Body of pancreas (tissue), 4 donors: ENCODE measurements at places on chromosomes 3 and 15. TPM values are rescaled to one million over a fixed set of nuclear protein-coding genes. Genes with fewer than 3 reads are reported as not detected.

Gene HTD2
- total RNA-seq, result 0.99 TPM

DNA sequence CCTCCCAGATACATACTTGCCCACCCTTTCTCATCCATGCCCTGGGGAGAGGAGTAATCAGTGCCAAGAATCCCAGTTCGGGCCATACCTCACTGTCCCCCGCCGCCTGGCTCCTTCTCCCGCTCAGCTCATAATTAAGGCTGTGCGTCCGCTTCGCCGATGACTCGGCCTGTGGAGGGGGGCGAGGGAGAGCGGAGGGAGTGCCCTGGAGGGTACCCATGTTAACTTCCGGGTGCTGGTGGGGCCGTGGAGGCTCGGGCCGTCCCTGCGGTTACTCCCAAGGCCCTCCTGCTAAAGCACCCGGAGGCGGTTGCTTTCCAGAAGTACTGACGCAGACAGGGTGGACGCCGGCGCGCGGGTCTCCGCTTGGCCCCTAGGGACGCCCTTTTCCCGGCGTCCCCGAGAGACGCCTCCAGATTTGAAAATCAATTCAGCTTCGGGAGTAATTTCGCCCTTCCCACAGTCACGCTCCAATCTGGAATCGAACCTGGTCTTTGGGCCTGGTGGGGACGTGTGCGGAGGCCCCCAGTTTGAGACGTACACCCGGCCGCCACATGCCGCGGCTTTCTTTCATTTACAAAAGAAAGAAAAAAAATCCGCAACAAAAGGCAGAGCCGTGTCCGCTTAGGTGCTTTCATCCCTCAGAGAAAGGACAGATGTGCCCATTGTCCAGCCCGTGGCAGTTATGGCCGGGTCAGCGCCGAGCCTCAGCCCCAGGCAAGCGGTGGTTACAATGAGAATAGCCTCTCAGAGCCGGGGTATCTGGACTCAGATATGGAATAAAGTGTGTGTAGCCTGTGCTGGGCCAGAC lies 1.0 kb upstream of the ONECUT1 start:
- H3K36me3 ChIP-seq, result no peaks in the 10 kb centered on the region
- H3K4me3 ChIP-seq, result no peak overlapping the region
- DNase-seq, result peak; percentile 61
- H3K4me1 ChIP-seq, result peaks cover 17% of the 10 kb centered on the region
- H3K27me3 ChIP-seq, result no peaks in the 10 kb centered on the region

Gene CHRNA7
- total RNA-seq, result 4.4 TPM

Gene MYH15
- total RNA-seq, result not detected

Gene DCBLD2
- total RNA-seq, result 22.4 TPM

GRCh38 chr3:66639809-66640356 lies 139.1 kb upstream of the LRIG1 start:
- H3K4me3 ChIP-seq, result no peak overlapping the region
- H3K27ac ChIP-seq, result no peak overlapping the region
- H3K36me3 ChIP-seq, result no peaks in the 10 kb centered on the region
- DNase-seq, result no peak
- no peaks in the 10 kb centered on the region for H3K4me1 ChIP-seq

- H3K27ac ChIP-seq, result no peak overlapping the region
- no peaks in the 10 kb centered on the region for H3K27me3 ChIP-seq
- no peak for DNase-seq
Observed at GRCh38 chr15:95409211-95409610, 921.3 kb upstream of the NR2F2 start.

GRCh38 chr3:182325213-182325950 lies 467.9 kb upstream of the ATP11B start:
- H3K36me3 ChIP-seq, result no peaks in the 10 kb centered on the region
- no peaks in the 10 kb centered on the region for H3K27me3 ChIP-seq
- DNase-seq, result no peak
- H3K4me1 ChIP-seq, result no peaks in the 10 kb centered on the region

DNA sequence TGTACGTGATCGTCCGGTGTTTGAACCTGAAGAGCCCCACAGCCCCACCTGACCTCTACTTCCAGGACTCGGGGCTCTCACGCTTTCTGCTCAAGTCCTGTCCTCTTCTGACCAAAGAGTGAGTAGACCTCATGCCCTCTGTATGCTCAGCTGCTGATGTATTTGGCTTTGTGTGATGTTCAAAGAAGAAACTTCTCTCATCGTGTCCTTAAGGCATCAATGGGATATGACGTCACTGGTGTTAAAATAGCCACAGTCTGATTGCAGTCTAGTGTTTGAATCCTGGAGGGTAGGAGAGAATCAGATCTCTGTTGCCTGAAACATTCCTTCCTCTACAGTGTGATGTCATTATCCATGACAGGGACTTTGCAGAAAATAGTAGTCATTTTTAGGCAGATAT lies 28.1 kb downstream of the ABHD2 start:
- no peak for DNase-seq
- peak overlapping the region; percentile 93 for H3K27ac ChIP-seq
- no peaks in the 10 kb centered on the region for H3K27me3 ChIP-seq
- peaks cover 97% of the 10 kb centered on the region for H3K4me1 ChIP-seq
- H3K36me3 ChIP-seq, result no peaks in the 10 kb centered on the region
